ENCODE measurements at places on chromosomes 13 and 19.

- no peak for DNase-seq
Observed at GRCh38 chr19:3370728-3371591, 4.6 kb downstream of the NFIC start.

DNA sequence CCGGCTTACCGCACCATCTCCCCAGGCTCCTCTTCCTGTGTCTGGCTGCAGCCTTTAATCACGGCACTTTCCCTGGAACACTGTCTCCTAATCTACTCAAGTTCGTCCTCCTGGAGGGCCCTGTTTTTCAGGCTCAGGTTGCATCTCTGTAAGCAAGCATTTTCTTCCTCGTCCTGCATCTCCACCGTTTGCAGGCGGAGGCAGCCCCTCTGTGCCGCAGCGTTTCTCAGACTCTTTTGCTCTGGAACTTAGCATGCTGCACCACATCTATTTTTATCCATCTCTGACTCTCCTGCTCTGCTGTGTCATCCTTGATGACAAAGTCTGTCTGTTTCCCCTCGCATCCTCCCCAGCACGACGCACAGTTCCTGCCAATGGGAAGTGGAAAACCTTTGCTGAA is 117.5 kb downstream of the ATP8A2 start:
- DNase-seq, result no peak

DNA sequence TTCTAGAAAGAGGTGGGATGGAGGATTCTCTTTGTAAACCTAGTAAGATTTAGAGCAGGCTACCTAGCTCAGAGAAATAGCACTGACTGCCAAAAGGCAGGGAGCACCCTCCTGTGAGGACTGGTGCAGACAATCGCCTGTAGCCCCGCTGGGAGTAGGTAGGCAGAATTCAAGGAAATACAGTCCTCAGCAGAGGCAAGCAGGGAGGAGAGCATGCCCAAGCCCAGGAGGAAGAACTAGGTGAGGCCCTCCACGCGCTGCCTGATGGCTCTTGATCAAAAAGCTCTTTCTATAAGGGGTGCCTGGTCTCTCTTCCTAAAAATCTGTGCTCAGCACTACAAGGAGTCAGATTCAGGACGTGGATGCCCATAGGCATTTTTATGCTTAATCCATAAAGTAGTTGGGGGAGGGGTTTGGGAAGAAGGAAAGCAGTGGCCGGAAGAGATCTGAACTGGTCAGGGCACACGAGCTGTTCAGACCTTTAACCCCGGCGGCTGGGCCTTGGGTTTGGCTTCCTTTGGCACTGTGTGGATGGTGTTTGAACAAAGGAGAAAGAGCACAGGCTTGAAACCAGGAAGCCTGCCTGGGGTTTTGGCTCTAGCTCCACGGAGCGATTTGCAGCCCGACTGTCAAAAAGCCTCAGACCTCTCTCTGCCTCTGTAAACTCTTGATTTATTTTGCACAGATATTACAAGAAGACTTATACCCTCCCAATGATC is 320.6 kb downstream of the FOXO1 start:
- no peak for DNase-seq

DNA sequence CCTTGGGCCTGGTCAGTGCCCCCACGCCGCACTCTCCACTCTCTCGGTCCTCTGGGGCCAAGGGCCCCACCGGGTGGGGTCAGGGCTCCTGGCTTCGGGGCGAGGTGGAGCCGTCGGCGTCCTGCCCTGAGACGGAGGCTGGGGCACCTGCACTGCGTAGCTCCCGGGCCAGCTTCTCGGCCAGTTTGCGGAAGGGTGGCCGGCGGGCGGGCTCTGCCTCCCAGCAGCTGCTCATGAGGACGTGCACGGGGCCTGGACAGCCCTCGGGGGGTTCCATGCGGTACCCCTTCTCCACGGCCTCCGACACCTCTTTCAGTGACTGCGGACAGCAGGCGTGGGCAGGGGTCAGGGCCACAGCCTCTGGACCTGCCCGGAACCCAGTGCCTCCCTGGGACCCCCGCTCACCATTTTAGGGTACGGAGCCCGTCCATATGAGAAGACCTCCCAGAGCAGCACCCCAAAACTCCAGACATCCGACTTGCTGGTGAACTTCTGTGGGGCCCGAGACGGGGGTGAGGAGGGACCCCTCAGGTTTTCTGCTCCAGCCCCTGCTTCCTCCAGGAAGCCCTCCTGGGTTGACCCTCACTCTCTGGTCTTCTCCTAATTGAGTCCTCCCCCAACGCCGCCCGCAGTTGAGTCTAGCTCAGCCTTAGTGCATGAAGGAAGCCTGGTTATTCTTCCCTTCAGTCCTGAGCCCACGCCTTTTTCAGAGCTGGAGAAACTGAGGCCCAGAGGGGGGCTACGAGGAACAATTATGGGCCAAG is 6.3 kb upstream of the RAX2 start:
- DNase-seq, result no peak

DNA sequence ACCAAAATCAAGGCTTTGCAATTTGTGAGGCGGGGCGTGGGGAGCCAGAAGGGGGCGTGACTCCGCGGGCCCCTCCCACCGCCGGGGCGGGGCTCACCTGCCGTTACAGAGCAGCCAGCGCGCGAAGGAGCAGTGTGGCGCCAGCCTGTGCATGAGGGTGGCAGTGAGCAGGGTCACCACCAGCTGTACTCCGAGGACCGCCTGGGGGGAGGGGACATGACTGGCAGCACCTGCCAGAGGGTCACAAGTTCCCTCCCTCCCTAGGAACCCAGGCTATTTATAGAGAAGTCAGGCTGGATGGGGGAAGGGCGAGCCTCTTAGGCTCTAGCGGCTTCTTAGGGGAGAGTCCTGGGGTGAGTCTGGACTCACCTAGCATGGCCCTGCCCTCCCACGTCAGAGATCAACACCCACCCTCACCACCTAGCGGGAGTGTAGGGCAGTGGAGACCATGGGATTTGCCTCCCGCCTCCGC is 3.6 kb downstream of the TMEM161A start:
- DNase-seq, result no peak

- DNase-seq, result no peak
Observed at GRCh38 chr13:102700088-102701031, 5.5 kb upstream of the METTL21C start.

- no peak for DNase-seq
Observed at GRCh38 chr13:48579165-48579918, 46.5 kb upstream of the RCBTB2 start.

DNA sequence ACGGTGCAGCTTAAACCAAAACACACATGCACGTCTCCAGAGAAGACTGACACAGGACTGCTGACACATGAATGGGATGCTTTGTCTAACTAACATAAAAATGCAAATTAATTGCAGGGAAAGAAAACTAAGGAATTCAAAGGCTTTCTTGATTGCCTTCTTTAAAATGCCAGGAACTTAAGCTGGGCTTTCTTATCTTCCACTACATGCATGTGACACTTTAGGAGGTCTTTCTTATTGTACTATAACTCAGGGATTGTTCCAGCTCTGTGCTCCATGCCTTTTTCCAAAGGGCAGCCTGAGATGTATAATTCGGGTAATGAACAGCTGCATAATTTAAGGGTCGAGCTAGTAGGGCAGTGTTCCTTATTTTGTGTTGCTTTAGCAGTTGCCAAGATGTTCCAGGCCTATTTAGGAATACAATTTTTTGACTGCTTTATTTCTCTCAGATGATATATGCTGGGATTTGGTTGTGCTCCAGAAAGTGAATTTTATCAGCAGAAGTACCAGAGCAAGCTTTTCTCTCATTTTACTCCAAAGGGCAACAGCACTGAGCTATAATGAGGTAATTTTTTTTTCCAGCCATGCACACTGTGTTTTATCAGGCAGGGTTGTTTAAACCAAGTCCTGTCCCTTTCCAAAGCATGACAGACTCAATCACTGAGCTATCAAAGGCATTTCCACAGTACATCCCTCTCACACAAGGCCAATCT is 885.2 kb downstream of the PCDH9 start:
- DNase-seq, result no peak

DNA sequence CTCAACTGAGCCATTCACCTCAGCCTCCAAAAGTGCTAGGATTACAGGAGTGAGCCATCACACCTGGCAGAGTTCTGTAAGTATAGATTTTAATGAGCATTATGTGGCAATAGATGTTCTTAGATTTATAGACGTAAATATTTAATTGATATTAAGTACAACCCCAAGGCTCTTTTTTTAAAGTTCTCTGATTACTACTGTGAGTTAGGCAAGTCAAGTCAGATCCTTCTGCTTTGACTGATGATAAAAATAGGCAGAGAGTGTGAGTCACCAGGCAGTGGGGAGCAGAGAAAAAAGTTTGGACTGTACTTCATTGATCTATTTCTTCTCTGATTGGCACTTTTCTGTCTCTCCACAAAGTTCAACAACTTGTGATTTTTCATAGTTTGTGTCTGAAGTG is 1379.9 kb downstream of the UQCRFS1 start:
- DNase-seq, result no peak

DNA sequence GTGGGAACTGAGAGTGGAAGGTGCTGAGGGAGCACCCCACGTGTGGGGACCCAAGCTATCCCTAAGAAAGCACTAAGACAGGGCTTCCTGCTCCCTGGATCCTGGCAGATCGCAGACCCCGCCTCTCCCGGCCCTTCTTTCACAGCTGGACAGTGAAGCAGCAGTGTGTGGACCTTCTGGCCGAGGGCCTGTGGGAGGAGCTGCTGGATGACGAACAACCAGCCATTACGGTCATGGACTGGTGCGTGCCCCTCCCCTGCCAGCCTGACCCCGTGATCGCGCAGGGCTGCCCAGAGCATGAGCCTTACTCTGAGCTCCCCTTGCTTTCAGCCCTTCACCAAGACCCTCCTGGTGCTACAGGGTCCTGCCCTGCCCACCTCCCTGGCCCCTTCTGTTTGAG is 2.3 kb downstream of the NCCRP1 start:
- no peak for DNase-seq

DNA sequence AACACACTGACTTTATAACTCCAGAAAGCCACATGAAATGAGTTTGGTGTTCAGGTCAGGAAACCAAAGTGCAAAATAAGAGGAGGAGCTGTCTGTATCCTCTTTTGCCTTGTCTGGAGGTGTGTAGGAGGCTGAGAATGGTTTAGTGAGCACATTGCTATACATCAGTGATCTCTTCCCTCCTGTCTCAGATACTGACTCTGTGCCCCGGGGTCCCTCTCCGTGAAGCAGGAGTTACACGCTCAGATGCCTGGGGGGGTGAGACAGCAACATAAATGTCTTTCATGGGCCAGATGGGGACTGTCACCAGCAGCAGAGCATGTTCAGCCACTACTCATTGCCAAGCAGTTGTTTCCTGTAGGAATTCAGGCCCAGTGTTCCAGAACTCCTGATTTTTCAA is 285.4 kb downstream of the ATP8A2 start:
- no peak for DNase-seq

- DNase-seq, result no peak
Observed at GRCh38 chr13:43730642-43731041, 56.1 kb downstream of the ENOX1 start.

DNA sequence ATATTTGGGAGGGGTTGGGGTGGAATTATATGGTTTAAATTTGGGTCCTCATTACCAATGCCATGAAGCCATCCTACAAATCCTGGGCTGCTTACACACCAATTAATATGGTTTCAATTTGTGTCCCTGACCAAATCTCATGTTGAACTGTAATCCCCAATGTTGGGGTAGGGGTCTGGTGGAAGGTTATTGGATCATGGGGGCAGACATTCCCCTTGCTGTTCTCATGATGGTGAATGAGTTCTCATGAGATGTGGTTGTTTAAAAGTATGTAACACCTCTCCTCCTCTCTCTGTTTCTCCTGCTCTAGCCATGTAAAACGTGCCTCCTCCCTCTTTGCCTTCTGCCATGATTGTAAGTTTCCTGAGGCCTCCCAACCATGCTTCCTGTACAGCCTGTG is 46.6 kb upstream of the FAM124A start:
- DNase-seq, result no peak

DNA sequence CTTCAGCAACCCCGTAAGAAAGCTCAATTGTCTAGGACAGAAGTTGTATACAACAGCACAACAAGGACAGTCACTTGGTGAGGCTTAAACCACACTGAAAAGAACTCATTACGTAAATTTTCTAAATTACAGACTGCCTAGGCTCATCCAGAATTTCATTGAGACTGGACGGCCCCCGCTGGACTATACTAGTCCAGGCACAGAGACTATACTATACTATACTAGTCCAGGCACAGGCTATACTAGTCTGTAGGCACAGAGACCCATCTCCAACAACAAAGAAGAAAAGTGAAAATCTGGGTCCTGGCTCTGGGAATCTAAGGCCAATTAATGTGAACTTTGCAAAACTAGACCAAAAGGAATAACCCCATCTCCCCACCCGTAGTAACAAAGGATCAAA is 700 bp downstream of the ZNF816 start:
- no peak for DNase-seq

- DNase-seq, result no peak
Observed at GRCh38 chr13:99273128-99273527, 14.9 kb upstream of the GPR18 start.

- DNase-seq, result no peak
Observed at GRCh38 chr19:13001502-13002165, 6.4 kb downstream of the NFIX start.

Measured in stimulated activated CD8-positive, alpha-beta memory T cell treated with anti-CD3 and anti-CD28 coated beads, Interleukin-4, amount 100 ng/mL, for 1 hour (primary cell).